Activated T-cell treated with anti-CD3 and anti-CD28 coated beads, Interleukin-2, amount 50 U/mL, for 24 hours (primary cell): ENCODE measurements at places on chromosomes 13 and 19.

- DNase-seq, result no peak
These were observed 539.7 kb downstream of the RFC3 start for GRCh38 chr13:34357435-34358232.

DNA sequence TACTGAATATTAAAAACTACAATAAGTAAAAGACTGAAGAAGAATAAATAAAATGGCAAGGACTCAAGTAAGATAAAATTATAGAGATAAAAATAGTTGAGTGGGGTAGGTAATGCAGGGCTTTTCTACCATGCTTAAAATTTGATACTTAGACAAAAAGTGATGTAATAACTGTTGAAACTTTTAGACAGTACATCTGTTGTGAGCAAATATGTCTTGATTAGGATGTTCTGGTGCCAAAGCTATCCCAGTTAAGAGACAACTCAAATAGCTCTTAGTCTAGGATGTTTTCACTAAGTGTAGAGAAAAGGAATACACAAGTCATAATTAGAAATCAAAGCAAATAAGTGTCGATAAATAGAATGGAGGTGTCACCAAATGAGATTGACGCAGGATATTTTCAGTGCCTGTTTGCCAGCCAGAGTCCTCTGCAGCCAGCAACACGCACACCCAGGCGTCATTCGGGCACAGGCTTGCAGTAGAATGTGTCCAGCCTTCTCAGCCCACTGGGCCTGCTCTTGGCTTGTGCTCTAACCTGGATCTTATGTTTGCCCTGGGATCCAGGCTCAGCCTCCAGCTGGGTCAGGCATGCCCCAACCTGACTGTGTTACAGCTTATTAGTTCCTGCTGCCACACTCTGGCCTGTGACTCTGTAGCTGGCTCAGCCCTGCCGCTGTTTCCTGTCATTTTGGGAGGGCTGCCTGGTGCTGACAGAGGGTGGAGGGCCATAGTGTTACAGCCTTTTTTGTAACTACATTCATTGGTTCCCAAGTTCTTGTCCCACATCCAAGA lies 766.2 kb downstream of the PCDH17 start:
- no peak for DNase-seq

DNA sequence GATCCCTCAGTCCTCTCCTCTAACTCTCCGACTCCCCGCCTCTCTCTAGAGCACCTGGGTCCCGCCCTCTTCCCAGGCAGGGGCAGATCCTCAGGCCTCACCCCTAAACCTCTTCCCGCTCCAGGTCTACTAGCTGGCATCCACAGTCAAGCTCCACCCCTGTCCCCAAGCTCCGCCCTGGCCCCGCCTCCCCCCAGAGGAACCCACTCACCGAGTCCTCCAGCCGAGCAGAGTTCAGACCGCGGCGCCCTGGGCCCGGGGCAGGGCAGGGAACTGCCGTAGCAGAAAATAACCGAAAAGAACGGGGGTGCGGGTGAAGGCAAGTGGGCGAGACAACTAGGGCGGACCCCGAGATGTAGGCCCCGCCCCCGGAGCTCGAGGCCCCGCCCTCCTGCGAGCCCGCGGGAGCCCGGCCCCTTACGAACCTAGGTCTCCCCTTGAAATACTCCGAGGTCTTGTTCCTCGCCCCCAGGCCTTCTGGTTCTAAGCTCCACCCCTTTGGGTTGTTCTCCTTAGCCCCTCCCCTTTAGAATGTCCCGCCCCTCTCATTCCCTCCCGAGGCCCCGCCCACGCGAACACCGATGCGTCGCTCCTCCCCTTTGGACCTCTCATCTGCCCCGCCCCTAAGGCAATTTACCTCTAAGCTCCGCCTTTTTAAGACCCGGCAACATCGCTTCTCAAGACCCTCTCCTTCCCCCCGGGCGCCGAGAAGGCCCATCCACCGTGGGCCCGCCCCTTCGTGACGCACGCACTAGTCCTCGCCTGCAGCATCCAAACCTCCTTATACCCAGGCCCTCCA lies at the start of gene GGN:
GGN (minus strand) TSS at position 485 of the 799 bp plus-strand sequence. CDS start 773 bp downstream, outside the sequence.
- peak; percentile 86 for DNase-seq

DNA sequence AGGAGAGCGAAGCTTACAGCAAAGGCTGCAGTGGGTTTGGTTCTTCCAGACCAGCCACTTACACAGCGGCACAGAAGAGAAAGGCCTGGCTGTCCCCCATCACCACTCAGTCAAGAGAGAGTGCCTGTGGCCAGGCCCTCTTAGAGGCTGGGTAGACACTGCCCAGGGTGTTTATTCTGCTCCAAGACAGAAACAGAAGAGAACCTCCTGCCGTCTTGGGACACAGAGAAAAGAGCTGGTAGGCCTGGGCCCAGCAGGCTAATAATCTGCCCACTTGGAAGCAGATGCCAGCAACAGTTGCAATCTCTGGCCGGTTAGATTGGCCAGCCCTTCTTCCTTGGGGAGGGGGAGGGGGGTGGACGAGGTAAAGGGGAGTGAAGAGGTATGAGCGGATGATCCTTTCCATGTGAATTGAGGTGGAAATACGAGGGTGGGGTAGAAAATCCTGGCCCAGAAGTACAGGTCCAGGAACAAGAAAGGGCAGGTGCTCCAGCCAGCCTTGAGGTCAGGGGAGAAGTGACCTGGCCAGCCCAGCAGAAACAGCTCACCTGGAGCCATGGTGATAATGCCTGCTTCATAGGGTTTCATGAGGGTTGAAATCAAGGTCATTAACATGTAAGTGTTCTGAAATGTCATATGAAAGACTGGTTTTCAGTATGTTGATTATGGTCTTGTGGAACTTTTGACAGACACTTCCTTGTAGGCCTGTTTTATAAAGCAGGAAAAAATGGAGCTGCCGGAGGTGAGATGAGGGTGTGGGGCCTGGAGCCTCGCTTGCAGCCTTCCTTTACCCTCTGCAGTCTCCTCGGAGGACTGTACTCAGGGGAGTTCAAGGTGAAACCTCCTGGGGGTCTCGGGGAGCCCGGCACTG lies 116.9 kb downstream of the SIPA1L3 start:
- no peak for DNase-seq

DNA sequence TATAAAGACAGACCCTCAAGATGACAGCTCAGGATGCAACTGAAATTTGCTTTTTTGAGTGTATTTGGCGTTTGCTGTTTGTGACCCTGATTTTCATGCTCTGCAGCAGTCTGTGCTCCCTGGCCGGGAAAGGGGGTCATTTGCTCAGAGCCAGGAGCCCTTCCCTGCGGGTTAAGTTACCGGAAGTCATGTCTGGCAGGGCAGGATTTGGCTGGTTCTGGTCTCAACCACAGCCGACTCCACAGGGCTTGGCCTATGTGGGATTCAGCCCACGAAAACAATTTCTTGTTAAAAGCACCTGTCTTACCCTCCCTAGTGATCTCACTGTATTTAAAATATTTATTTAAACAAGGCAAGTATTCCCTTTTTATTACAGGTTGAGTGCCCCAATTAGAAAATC lies 22.6 kb downstream of the MCF2L start:
- no peak for DNase-seq

- no peak for DNase-seq
These were observed 5.0 kb downstream of the BICRA start for GRCh38 chr19:47614021-47614295.

GRCh38 chr13:63625869-63626268 lies 2210.2 kb upstream of the PCDH20 start:
- no peak for DNase-seq

DNA sequence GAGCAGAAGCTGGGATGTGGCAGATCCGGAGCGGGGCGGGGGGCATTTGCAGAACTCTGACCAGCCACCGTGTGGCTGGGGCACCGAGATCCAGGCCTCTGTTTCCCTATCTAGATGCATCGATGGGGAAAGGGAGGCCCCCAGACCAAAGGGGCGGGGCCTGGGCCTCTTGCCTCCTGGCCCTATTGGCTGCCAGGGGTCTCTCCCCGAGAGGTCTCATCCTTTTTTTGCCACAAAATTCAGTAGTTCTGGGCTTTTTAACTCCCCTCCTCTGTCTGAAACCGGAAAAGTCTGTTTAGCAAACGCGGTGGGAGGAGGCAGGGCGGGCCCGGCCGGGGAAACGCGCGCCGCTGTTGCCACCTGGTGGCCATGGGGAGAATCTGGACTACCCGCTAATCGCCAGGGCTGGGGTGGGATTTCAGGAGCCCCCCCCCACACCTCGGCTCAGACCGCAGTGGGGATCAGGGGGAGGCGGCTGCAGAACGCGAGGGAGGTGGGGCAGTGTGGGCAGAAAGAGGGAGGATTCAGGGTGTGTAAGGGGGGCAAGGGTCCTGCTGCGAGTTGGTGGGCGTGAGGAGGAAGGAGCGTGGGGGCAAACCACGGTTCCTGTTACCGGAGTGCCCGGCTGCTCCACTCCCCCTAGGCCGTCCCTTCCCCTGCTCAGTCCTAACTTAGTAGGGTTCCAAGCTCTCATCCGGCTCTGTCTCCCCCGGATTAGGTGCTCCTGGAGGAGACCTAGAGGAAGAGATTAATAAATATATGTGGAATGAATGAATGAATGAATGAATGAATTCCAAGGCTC lies 28.3 kb downstream of the IL12RB1 start:
- DNase-seq, result peak; percentile 88

GRCh38 chr13:55366676-55367075 lies 1774.0 kb upstream of the PRR20A start:
- no peak for DNase-seq

DNA sequence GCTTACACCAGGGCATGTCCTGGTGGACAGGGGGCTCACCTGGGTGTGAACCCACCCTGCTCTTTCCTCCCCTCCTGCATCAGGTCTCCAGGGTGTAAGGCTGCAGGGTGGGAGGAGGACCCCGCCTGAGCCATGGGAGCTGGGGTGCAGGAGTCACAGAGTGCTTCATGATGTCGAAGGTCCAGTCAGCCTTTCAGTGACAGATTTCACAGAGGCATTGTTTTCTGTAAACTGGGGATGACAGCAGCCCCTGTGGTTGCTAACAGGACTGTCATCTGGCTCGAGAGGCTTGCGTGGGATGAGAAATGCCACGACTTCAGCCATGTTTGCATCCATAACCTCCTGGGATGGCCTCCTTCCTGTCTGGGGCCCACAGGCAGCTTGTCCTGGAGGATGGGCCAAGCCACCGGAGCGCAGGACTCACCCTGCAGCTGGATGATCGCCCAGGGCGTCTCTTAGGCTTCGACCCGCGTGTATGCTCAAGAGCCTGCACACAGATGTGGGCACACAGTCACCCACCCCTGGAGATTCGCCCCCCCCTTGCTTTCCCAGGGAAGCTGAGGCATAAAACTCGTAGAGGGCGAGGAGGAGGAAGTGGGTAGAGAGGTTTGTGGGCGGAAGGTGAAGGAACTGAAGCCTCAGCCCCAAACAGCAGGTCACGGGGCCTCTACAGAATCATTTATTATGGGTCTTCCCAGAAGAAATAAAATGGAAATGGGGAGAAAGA lies 4.9 kb downstream of the NANOS3 start:
- peak; percentile 68 for DNase-seq

DNA sequence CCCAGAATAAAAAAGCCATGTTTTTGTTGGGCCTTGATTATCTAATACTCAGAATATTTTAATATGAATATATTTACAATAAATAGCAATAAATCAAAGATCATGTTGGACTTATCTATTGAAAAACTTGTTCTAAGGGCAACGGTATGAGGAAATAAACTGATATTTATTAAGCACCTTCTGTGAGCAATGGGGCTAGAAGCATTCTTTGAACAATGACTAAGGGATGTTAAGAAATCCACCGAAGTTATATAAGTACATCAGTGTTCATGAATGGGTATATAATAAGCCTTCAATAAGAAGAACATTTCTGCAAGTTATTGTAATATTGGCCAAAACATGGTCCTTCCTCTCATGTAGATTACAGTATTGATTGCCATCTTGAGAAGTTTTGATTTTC lies 221.8 kb downstream of the OXGR1 start:
- DNase-seq, result no peak

DNA sequence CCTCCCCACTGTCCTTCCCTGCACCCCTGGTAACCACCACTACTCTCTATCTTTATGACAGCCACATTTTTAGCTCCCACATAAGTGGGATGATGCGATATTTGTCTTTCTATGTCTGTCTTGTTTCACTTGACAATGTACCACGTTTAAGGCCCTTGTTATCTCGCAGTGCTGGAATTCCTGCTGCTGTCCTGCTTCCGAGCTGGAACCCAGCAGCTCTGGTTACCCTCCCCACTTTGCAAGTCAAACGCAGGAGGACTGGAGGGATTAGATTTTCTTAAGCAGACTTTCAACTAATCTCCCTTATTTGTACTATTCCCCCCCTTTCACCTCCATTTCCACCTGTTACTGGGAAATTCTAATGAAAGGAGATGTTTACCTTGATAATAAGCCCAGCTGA lies 59.1 kb upstream of the PDX1 start:
- no peak for DNase-seq

GRCh38 chr13:101618440-101619187 lies 166.1 kb downstream of the ITGBL1 start:
- no peak for DNase-seq

DNA sequence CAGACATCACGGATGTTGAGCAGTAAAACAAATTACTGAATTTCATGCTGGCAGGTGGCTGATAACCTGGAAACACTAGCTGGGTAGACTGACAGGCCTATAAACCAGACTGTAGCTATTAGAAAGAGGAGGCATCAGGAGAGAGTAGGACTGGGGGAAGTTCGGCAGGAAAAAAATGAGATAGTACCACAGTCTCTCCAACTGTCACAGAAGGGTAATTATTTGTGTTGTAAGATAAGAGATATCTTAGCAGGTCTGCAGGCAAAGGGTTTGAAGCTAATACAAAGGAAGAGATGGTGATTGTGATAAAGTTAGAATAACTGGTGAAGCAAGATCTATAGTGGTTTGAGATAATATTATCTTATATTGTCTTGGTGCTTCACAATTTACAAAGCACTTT lies 41.7 kb downstream of the MIPEP start:
- DNase-seq, result no peak

DNA sequence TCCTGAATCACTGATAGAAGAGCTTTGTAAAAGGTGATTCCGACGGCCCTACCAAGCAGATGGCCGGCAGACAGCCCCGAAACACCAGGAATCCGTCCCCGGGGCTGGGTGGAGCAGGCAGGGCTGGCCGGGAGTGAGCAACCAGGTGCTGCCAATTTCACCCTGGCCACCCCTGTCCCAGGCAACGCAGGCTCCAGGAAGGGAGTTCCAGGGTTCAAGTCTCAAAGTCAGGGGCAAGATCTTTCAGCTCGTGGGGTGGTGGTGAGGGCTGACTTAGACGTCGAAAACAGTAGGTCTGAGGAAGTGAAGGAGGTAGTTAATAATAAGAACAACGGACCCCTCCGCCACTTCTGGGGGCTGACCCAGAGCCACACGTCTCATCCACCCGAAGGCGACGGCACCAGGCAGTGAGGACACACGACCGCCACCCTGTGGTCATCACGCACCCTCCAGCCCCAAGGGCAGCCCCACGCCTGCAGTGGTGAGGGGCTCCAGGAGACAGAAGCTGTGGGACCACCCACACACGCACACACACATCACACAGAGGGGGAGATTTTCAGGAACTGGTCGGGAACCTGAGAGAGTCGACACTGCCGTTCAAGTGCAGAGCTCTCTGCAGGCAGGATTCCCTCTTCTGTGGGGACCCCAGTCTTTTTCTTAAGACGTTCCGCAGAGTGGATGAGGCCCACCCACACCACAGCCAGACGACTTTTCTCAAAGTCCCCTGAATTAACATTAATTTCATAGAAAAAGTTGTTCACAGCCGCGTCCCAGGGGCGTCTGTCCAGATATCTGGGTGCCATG lies 67.2 kb downstream of the SPACA7 start:
- peak; percentile 29 for DNase-seq
